Endothelial cell (in vitro differentiated cells): ENCODE measurements at places on chromosomes 7 and 10. TPM values are rescaled to one million over a fixed set of nuclear protein-coding genes. Genes with fewer than 3 reads are reported as not detected.

TDRD1 gene
- total RNA-seq: 0.18 TPM

ZNF727 gene
- not detected for total RNA-seq

EPHA1 gene
- total RNA-seq: 7.1 TPM

C7orf57 gene
- total RNA-seq: not detected

ADRB1 gene
- not detected for total RNA-seq

CCDC172 gene
- total RNA-seq: not detected

GPRIN2 gene
- total RNA-seq: 0.31 TPM

NUTM2A gene
- total RNA-seq: 2.6 TPM

OGA gene
- 115 TPM for total RNA-seq

TMEM209 gene
- total RNA-seq: 11.8 TPM

OR2A5 gene
- not detected for total RNA-seq

ASZ1 gene
- total RNA-seq: not detected

SPDYE2B gene
- not detected for total RNA-seq

ECHDC3 gene
- total RNA-seq: 6.1 TPM

GPR85 gene
- 3.0 TPM for total RNA-seq
